ENCODE measurements at places on chromosomes 4 and X. TPM values are rescaled to one million over a fixed set of nuclear protein-coding genes. Genes with fewer than 3 reads are reported as not detected.

DNA sequence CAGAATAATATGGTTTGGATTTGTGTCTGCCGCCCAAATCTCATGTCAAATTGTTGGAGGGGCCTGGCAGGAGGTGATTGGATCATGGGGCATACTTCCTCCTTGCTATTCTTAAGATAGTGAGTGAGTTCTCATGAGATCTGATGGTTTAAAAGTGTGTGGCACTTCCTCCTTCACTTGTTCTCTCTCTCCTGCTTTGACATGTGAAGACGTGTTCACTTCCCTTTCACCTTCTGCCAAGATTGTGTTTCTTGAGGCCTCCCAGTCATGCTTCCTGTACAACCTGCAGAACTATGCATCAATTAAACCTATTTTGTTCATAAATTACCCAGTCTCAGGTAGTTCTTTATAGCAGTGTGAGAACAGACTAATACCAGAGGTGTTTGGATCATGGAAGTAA lies 325.7 kb upstream of the GIMD1 start:
- no peaks in the 10 kb centered on the region for H3K36me3 ChIP-seq
- no peak overlapping the region for H3K27ac ChIP-seq
- H3K4me1 ChIP-seq: no peaks in the 10 kb centered on the region
- H3K27me3 ChIP-seq: no peaks in the 10 kb centered on the region
- no peak overlapping the region for H3K4me3 ChIP-seq

- no peaks in the 10 kb centered on the region for H3K36me3 ChIP-seq
- DNase-seq: peak; percentile 16
- H3K4me3 ChIP-seq: no peak overlapping the region
- H3K4me1 ChIP-seq: no peaks in the 10 kb centered on the region
Measured at GRCh38 chr4:22237155-22237751, 278.6 kb downstream of the ADGRA3 start.

Gene ARHGAP6
- total RNA-seq: 73.7 TPM

Gene CFAP99
- 7.4 TPM for total RNA-seq

- H3K27ac ChIP-seq: no peak overlapping the region
- no peaks in the 10 kb centered on the region for H3K36me3 ChIP-seq
- no peak overlapping the region for H3K4me3 ChIP-seq
- no peaks in the 10 kb centered on the region for H3K27me3 ChIP-seq
- peak; percentile 16 for DNase-seq
Measured at GRCh38 chr4:11223311-11223710, 205.4 kb downstream of the HS3ST1 start.

Gene TLR8
- total RNA-seq: 0.57 TPM

DNA sequence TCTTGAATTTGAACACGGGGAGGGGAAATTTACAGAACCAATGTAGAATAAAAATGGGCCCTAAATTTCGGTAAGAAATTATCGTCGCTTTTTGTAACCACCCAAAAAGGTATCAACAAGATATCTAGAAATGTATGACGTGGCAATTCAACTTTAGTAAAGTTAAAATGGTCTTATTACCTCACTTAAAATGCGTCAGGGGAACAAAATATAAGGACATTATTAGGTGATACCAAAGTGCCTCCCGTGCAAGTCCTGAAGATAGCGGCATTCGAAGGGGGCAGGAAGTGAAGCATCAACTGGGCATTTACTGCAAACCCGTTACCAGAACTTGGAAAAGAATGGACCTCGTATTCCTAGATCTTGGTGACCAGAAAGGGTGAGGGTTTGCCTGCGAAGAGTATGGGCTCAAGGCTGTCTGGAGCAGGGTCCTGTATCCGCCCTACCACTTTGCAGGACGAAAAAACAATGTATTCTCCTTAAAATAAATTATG lies 980 bp downstream of the AP1S2 start:
- no peaks in the 10 kb centered on the region for H3K36me3 ChIP-seq
- no peaks in the 10 kb centered on the region for H3K27me3 ChIP-seq
- H3K4me3 ChIP-seq: peak overlapping the region; percentile 54

GRCh38 chrX:38992441-38993096 lies 191.3 kb downstream of the MID1IP1 start:
- H3K27me3 ChIP-seq: no peaks in the 10 kb centered on the region
- H3K4me3 ChIP-seq: no peak overlapping the region
- H3K4me1 ChIP-seq: no peaks in the 10 kb centered on the region
- no peak for DNase-seq
- no peaks in the 10 kb centered on the region for H3K36me3 ChIP-seq
- no peak overlapping the region for H3K27ac ChIP-seq

All from prostate gland (tissue), 2 donors.